ENCODE measurements at places on chromosomes 4 and X. TPM values are rescaled to one million over a fixed set of nuclear protein-coding genes. Genes with fewer than 3 reads are reported as not detected.
A peak's percentile ranks its signal among the peaks of the same experiment; 100 is the strongest.

GRCh38 chr4:102259702-102260101 lies 85.6 kb downstream of the SLC39A8 start:
- H3K4me3 ChIP-seq = no peak overlapping the region
- no peaks in the 10 kb centered on the region for H3K36me3 ChIP-seq
- H3K27ac ChIP-seq = no peak overlapping the region
- H3K27me3 ChIP-seq = no peaks in the 10 kb centered on the region

- H3K4me3 ChIP-seq = no peak overlapping the region
- no peak overlapping the region for H3K27ac ChIP-seq
- DNase-seq = peak; percentile 2
- H3K4me1 ChIP-seq = no peaks in the 10 kb centered on the region
- H3K27me3 ChIP-seq = no peaks in the 10 kb centered on the region
- no peaks in the 10 kb centered on the region for H3K36me3 ChIP-seq
These were observed 29.7 kb downstream of the PPP1R2C start for GRCh38 chrX:42748067-42748850.

DNA sequence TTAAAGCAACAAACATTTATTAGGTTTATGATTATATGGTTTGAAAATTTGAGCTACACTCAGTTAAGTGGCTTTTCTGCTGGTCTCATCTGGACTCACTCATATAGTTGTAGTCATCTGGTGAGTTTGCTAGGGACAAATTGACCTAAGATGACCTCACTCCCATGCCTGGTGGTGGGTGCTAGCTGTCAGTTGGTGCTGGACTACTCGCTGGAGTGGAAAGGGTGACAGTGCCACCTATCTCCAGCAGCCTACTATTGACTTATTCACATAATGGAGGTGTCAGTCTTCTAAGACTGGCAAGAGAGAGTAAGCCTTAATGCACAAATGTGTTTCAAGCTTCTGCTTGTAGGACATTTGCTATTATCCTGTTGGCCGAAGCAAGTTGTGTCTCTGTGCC lies 88.2 kb downstream of the TASL start:
- peak; percentile 39 for DNase-seq
- no peak overlapping the region for H3K4me3 ChIP-seq

- H3K4me1 ChIP-seq = no peaks in the 10 kb centered on the region
- H3K36me3 ChIP-seq = no peaks in the 10 kb centered on the region
- no peak overlapping the region for H3K27ac ChIP-seq
- H3K27me3 ChIP-seq = no peaks in the 10 kb centered on the region
- DNase-seq = no peak
These were observed 119.4 kb downstream of the FAM53A start for GRCh38 chr4:1564535-1565375.

- no peak overlapping the region for H3K27ac ChIP-seq
- no peak for DNase-seq
- H3K27me3 ChIP-seq = no peaks in the 10 kb centered on the region
- 0 out of 2 replicates have a peak, but pooled peaks cover 5% of the 10 kb centered on the region for H3K4me1 ChIP-seq
These were observed 50.3 kb upstream of the OTUD4 start for GRCh38 chr4:145230726-145231125.

DNA sequence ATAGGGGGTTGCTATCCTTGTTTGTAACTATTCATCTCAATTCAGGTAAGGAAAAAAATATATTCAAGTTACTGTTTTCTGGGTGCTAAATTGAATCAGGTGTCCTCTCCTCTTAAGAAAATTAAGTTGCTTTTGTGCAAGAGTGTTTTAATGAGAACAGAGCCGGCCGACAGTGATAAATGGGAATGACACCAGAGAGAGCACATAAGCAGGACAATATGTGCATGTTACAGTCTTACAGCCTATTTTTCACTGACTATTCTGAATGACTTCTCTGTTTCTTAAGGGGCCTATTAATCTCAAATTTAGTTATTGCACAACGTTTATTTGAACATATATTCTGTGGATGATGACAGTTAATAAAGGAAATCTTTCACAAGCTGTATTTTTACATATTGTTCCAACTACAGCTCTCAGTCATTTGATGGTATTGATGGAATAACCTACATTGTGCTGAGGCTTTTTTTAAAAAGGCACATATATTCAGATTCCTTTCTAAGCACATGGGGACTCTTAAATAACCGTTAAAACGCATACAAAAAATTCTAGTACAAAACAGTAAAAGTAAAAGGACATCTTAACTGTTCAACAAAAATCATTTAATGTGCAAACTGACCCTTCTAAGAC lies 68.4 kb downstream of the SLC10A7 start:
- H3K36me3 ChIP-seq = no peaks in the 10 kb centered on the region
- no peaks in the 10 kb centered on the region for H3K27me3 ChIP-seq
- no peak overlapping the region for H3K27ac ChIP-seq
- H3K4me3 ChIP-seq = no peak overlapping the region
- H3K4me1 ChIP-seq = no peaks in the 10 kb centered on the region

GRCh38 chr4:127533028-127533700 lies 99.6 kb upstream of the INTU start:
- DNase-seq = no peak
- no peaks in the 10 kb centered on the region for H3K27me3 ChIP-seq
- H3K36me3 ChIP-seq = no peaks in the 10 kb centered on the region
- H3K4me1 ChIP-seq = no peaks in the 10 kb centered on the region

DNA sequence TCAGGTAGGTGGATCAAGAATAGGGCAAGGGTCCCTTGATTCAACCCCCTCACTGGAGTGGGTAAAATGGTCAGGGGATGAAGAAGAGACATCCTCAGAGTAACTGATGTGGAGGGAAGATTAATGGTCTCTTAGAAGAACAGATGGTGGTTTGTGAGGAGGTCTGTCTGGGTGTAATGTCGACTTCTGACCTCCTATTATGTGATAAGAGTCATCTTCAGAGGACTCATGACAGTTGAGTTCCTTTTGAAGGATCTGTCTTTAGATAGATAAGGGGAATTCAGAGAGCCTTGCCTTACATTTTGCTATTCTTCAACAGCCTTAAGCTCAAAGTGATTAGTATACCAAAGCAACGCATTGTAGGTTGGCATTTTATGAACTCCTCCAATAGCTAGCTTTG lies 27.1 kb upstream of the MAGEA8 start:
- H3K36me3 ChIP-seq = no peaks in the 10 kb centered on the region
- DNase-seq = no peak
- no peak overlapping the region for H3K27ac ChIP-seq

GRCh38 chr4:83862471-83862870 lies 326.6 kb downstream of the GPAT3 start:
- H3K27ac ChIP-seq = no peak overlapping the region
- H3K27me3 ChIP-seq = no peaks in the 10 kb centered on the region
- H3K36me3 ChIP-seq = no peaks in the 10 kb centered on the region

- no peak overlapping the region for H3K4me3 ChIP-seq
- H3K27me3 ChIP-seq = no peaks in the 10 kb centered on the region
- H3K4me1 ChIP-seq = no peaks in the 10 kb centered on the region
- H3K36me3 ChIP-seq = no peaks in the 10 kb centered on the region
- H3K27ac ChIP-seq = no peak overlapping the region
- DNase-seq = no peak
These were observed 26.3 kb downstream of the MGARP start for GRCh38 chr4:139253713-139254112.

- H3K36me3 ChIP-seq = no peaks in the 10 kb centered on the region
- peaks cover 7% of the 10 kb centered on the region for H3K4me1 ChIP-seq
- no peaks in the 10 kb centered on the region for H3K27me3 ChIP-seq
- DNase-seq = no peak
- no peak overlapping the region for H3K4me3 ChIP-seq
- no peak overlapping the region for H3K27ac ChIP-seq
These were observed 48.2 kb downstream of the CASK start for GRCh38 chrX:41875142-41875541.

DNA sequence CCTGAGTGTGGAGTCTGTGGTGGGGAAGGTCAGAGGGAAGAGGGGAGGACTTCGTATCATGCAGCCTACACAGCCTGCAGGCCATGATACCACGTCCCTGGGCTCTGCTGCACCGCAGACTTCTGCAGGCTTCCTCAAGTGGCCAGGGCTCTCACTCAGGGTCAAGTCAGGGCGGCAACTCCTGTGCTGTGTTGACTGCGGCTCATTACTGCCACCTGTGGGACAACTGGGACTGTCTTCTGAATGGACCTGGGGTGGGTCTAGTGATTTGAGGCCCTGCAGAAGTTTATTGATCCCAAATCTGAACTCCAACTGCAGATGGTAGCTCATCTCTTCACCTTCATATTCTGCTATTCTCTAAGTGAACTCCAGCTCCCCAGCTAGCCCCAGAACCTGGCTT lies 167.1 kb downstream of the NSUN7 start:
- H3K36me3 ChIP-seq = no peaks in the 10 kb centered on the region
- H3K4me3 ChIP-seq = no peak overlapping the region
- peaks cover 11% of the 10 kb centered on the region for H3K4me1 ChIP-seq
- DNase-seq = peak; percentile 23

DNA sequence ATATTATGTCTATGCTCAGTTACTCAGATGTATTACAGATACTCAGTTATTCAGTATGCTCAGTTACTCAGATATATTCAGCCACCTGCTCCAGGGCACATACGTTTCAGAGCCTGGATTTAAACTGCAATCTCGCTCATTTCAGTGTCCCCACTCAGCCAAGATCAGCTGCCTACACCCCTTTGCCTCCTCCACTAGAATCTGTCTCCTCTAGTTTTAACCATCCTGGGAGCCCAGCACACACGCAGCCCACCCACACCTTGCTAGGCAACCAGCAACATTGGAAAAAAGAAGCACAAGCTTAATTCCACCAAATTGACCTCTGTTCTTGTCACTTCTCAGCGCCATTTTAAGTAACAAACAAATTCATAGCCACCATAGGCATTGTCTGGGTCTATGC lies 246.2 kb downstream of the QDPR start:
- no peak for DNase-seq
- H3K27ac ChIP-seq = no peak overlapping the region
- no peaks in the 10 kb centered on the region for H3K27me3 ChIP-seq
- H3K36me3 ChIP-seq = no peaks in the 10 kb centered on the region

GRCh38 chr4:24853142-24853541 lies 57.8 kb downstream of the SOD3 start:
- H3K36me3 ChIP-seq = no peaks in the 10 kb centered on the region
- peak overlapping the region; percentile 52 for H3K27ac ChIP-seq
- DNase-seq = peak; percentile 82
- no peaks in the 10 kb centered on the region for H3K27me3 ChIP-seq
- H3K4me3 ChIP-seq = no peak overlapping the region

- H3K27ac ChIP-seq = no peak overlapping the region
- H3K4me1 ChIP-seq = peaks cover 5% of the 10 kb centered on the region
- no peaks in the 10 kb centered on the region for H3K36me3 ChIP-seq
- no peaks in the 10 kb centered on the region for H3K27me3 ChIP-seq
- H3K4me3 ChIP-seq = no peak overlapping the region
- peak; percentile 81 for DNase-seq
These were observed 111.7 kb upstream of the TAPT1 start for GRCh38 chr4:16337936-16338335.

DNA sequence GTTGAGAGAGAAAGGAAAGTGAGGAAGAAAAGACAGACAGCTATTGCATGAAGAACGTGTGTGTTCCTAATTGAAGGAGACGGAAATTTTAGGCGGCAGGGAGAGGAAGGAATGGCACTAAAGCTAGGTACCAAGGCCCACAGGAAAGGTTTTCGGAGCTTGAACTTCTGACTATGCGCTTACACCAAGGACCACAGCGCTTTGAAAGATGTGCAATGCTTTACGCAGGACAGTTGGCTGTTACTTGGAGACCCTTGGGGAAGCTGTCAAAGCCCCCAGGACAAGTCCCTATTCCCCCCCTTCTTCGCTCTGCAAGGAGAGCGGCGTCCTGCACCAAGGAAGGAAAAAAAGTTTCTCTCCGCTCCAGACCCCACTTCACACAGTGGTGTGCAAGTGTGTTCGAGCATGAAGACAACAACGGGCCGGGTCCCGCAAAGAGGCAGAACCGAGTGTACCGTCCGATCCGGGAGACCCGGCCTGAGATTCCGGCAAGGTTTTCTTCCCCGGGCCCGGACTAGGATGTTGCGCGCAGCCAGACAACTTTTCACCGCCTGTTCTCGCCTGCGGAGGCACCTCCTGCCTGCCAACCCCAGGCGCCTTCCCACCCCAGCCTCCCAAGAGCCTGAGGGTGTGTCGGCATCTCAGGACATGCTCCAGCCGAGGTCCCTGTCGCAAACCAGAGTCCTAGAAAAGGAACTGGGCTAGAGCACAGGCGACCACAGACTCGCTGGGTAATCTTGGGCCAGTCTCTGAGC lies 896 bp downstream of the KDR start:
- H3K27ac ChIP-seq = no peak overlapping the region
- peaks cover 11% of the 10 kb centered on the region for H3K4me1 ChIP-seq
- 0 out of 2 replicates have a peak, but pooled peaks cover 4% of the 10 kb centered on the region for H3K27me3 ChIP-seq
- H3K36me3 ChIP-seq = no peaks in the 10 kb centered on the region

DNA sequence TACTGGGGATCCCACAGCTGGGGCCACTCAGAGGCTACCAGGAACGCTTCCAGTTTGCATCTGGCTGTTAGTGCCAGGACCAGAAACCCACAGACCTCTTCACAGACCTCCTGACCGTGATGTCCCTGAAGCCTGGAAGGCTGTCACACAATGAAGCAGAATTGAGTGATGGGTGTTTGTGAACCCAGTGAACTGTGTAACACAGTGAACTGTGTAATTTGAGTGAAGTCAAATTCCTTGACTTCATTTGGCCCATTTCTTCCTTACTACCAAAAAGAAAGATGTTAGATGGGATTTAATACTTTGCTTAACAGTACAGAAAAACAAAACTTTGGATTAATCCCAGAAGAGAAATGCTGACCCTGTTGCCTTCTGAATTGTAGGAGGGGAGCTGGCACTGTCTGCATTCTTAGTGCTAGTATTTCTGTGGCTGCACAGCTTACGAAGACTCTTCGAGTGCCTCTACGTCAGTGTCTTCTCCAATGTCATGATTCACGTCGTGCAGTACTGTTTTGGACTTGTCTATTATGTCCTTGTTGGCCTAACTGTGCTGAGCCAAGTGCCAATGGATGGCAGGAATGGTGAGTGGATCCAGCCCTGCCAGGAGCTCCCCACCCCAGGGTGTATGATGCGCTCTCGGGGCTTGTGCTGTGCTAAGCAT lies 17.8 kb downstream of the SRD5A3 start:
- no peak overlapping the region for H3K27ac ChIP-seq
- H3K4me3 ChIP-seq = no peak overlapping the region
- H3K4me1 ChIP-seq = peaks cover 25% of the 10 kb centered on the region
- no peak for DNase-seq
- no peaks in the 10 kb centered on the region for H3K27me3 ChIP-seq

Gene UGT2B11
- total RNA-seq = not detected

Gene ARHGAP24
- 7.2 TPM for total RNA-seq

Gene BEND4
- not detected for total RNA-seq

Gene HSFX1
- total RNA-seq = not detected

Gene JCHAIN
- not detected for total RNA-seq

Gene ZCCHC13
- total RNA-seq = not detected

Gene TLR1
- total RNA-seq = 0.40 TPM

Gene AVPR2
- total RNA-seq = not detected

Gene GSPT2
- total RNA-seq = 7.4 TPM

Gene ZNF674
- total RNA-seq = 8.2 TPM

Gene SMIM31
- total RNA-seq = not detected

Gene ADH7
- total RNA-seq = not detected

Gene TRPC5OS
- total RNA-seq = not detected

Gene MAGEA3
- 3.0 TPM for total RNA-seq

Measured in PC-3 (cell line).